ENCODE measurements at places on chromosomes 7 and 10. TPM values are rescaled to one million over a fixed set of nuclear protein-coding genes. Genes with fewer than 3 reads are reported as not detected.

Gene IGFBP3
- total RNA-seq: not detected

DNA sequence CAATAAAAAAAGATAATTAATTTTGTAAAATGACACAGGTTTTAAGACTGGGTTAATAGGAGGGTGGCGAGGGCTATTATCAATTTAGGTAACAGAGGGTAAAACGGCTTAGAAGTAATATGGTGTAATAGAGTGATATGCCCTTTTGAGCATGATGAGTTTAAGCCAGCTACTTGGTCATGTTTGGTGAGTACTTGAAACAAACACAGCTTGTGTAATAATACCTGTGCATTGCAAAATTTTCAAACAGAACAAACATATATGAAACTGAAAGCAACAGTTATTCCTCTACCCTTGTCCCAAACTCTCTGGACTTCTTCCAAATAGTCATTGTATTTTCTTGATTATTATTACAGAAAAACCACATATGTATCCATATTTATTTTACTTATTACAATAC is 241.7 kb downstream of the MAGI2 start:
- DNase-seq: no peak

Gene NPFFR1
- 2.9 TPM for total RNA-seq

Gene CARD11
- total RNA-seq: not detected

Gene MAP3K8
- total RNA-seq: 43.8 TPM

Gene APBB1IP
- not detected for total RNA-seq

DNA sequence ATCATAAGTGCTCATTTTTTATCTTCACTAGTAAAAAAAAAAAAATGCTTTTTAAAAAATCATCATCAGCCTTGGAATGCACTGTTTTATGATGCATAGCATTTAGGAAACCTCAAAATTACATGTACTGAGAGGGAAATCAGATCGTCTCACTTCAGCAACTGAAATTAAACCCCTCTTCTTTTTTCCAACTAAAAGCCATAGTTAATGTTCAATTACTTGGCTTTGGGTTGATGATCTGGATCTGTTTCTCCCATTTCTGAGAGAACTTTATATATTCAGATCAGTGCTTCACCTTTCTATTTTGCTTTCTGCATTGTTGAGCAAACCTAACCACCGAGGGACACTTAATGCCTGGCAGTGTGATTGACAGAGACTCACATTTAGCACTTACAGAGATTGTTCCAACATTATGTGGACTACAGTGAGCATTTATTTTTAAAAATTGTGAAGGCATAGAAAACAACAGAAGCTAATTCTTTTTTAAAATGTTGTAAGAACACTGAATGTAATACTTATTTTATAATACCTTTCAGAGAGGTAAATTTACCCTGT is 678.4 kb downstream of the PHTF2 start:
- DNase-seq: no peak

DNA sequence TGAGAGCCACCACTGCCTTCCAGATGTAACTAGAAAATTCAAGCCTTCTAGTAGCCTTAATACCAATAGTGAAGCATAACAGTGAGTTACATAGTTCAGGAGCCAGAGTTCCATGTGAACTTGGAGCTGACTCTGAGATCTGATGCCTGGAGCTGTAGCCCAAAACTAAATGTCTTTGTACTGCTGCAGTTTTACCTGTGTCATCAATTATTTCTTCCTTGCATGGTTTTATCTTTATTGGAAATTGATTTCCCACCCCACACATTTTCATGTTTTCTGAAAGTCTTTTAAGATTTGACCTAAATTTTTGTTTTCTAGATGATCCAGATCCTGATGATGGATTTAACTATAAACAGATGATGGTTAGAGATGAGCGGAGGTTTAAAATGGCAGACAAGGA is 17.0 kb downstream of the OPN1SW start:
- no peak for DNase-seq

Data from HT-29 (cell line).